Stimulated activated CD8-positive, alpha-beta memory T cell treated with anti-CD3 and anti-CD28 coated beads, Interleukin-7, amount 100 ng/mL, for 1 hour (primary cell): ENCODE measurements at places on chromosomes 16 and 17.
A peak's percentile ranks its signal among the peaks of the same experiment; 100 is the strongest.

GRCh38 chr17:80633994-80634566 is 89.4 kb downstream of the RPTOR start:
- DNase-seq, result no peak

- DNase-seq, result no peak
These were observed 86.9 kb downstream of the RBBP6 start for GRCh38 chr16:24626256-24626655.

DNA sequence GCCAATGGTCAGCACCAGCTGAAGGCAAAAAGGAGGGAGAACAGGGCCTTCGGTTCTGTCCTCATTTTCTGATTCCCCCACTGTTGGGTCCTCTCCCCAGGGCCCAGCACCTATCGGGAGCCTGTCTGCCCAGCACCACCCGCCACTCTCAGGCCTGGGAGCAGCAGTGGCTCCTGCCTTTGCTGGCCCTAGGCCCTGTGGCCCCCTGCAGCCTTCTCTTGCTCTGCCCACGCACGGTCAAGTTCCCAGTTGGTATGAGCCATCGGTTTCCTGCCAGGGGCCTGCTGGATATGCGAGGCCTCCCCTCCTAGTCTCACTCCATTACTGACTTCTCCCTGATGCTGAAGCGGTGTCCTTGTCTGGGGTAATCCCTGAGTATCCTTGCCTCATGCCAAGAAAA is 37.5 kb downstream of the HSBP1 start:
- DNase-seq, result no peak

DNA sequence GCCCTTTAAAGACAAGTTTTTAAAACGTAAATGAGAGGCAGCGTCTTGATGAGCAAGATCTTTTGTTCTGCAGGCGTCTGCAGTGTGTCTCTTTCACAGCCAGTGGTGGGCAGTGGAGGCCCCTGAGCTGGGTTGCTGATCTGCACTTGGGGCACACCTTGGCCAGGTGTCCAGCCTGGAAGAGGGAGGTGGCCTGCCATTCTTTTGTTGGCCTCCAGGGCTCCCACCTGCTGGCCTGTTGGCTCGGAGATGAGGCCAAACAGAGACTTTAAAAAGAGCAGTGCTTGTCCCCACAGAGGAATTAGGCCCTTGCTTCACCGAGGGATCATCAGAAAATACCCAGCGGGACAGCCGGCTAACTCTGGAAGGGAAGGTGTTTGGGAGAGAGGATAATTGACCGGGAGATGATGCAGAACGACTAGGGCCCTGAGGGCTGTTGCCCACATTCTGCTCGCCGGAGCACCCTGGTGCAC is 145.9 kb upstream of the PLCG2 start:
- DNase-seq, result peak; percentile 8

GRCh38 chr16:10787304-10787703 is 31.3 kb downstream of the TVP23A start:
- no peak for DNase-seq

- no peak for DNase-seq
These were observed at the start of gene MPRIP for GRCh38 chr17:17042384-17042736. Gene MPRIP (plus strand): TSS chr17:17042457. CDS start chr17:17042849, 392 bp downstream.

DNA sequence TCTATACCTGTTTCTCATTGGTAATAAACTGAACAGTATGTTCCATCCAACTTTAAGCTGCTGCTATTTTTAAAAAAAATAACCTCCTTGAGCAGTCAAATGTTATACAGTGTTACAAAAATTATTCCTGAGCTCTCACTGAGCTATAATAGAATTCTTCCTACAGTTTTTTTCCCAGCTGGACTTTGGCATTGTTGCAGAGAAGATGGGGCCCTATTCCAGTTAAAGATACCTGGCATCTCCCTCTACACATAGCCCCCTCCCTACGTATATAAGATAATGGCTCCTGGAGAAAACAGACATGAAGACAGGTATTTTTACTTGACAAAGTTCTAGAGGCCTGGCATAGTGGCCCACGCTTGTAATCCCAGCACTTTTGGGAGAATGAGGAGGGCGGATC is 1.6 kb upstream of the COX6A2 start:
- DNase-seq, result no peak

- no peak for DNase-seq
These were observed 87.1 kb downstream of the EMP2 start for GRCh38 chr16:10493276-10493675.

DNA sequence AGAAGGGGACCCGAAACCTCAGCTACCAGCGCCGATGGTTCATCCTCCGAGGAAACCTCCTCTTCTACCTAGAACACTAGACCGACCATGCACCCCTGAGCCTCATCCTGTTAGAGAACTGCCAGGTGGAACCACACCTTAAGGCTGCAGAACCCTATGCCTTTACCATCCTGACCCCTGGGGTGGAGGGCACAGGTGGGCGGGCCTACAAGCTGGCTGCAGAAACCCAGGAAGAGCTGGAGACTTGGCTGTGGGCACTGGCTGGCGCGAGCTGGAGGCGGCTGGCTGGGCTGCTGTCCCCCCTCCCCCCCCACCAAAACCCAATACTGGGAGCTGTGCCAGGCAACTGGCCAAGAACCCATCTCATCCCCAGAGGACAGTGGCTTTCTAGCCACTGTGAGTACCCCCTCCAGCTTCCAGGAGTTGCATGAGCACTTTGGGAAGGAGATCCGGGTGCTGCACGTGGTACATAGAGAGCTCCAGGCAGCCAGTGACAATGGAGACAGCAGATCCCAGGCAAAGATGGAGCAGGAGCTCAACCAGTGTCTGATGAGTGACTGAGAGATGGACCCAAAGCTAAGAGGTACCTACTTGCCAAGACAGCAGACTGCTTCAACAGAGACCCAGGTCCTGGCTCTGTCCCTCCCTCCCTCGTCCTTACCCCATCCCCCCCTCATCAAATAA is 1.4 kb upstream of the CD2BP2 start:
- no peak for DNase-seq

GRCh38 chr16:88066680-88067529 is 115.7 kb downstream of the BANP start:
- DNase-seq, result no peak

- no peak for DNase-seq
These were observed 131.5 kb upstream of the MON1B start for GRCh38 chr16:77059446-77059845.

- no peak for DNase-seq
These were observed 18.5 kb downstream of the ENPP7 start for GRCh38 chr17:79749156-79749815.

- DNase-seq, result no peak
These were observed 11.0 kb downstream of the CSF3 start for GRCh38 chr17:40025991-40026815.

- DNase-seq, result no peak
These were observed 6.2 kb downstream of the CCR7 start for GRCh38 chr17:40558890-40559563.

- DNase-seq, result no peak
These were observed 52.6 kb upstream of the CRISPLD2 start for GRCh38 chr16:84766978-84767773.

DNA sequence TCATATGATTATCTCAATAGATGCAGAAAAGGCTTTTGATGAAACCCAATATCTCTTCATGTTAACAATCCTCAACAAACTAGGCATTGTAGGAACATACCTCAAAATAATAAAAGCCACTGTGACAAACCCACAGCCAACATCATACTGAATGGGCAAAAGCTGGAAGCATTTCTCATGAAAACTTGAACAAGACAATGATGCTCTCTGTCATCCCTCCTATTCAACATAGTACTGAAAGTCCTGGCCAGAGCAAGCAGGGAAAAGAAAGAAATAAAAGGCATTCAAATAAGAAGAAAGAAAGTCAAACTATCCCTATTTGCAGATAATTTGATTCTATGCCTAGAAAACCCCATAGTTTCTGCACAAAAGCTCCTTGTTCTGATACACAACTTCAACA is 999.2 kb upstream of the GOT2 start:
- DNase-seq, result no peak

GRCh38 chr16:88994695-88995094 is 17.7 kb upstream of the CBFA2T3 start:
- no peak for DNase-seq

DNA sequence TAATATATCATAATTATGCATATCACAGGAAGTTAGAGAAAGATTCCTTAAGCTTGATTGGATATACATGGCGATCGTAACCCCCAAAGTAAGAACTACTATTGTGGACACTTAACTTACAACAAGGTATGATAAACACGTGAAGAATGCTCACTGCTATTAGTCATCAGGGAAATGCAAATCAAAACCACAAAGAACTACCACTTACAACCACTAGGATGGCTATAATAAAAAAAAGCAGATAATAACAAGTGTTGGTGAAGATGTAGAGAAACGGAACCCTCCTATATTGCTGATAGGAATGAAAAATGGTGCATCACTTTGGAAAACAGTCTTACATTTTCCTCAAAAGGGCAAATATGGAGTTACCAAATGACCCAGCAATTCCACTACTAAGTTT is 265.9 kb downstream of the SLC39A11 start:
- no peak for DNase-seq

DNA sequence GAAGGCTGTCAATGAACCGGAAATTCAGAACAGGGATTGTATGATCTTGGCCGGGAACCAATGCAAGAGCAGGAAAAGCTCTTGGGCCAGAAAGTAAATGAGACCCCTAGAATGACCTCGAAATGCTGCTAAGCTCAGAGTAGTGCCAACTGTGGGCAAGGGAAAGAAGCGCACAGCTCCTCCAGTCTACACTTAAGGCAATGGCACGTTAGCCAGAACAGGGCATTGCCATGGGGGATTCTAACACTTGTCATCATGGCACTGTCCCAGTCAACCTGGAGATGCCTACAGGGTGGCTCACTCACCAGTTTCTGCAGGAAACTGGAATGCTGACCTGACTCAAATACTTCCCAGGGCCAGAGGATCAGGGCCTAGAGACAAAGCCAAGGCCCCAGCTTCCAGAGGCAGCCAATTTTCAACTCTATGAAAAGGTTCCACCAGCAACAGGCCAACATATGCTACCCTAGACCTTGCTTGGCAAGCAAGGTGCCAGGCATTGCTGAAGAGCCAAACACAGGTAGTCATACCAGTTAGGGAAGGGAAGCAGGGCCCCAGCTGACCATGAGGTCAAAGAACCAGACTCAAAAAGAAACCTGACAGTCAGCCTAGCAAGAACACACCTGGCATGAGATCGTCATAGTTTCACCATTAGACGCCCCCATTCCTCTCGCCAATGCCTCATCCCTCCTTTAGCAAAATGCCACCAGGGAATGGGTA is 34.9 kb downstream of the ARHGAP17 start:
- DNase-seq, result no peak

GRCh38 chr16:76428858-76429257 is 151.7 kb downstream of the CNTNAP4 start:
- no peak for DNase-seq

DNA sequence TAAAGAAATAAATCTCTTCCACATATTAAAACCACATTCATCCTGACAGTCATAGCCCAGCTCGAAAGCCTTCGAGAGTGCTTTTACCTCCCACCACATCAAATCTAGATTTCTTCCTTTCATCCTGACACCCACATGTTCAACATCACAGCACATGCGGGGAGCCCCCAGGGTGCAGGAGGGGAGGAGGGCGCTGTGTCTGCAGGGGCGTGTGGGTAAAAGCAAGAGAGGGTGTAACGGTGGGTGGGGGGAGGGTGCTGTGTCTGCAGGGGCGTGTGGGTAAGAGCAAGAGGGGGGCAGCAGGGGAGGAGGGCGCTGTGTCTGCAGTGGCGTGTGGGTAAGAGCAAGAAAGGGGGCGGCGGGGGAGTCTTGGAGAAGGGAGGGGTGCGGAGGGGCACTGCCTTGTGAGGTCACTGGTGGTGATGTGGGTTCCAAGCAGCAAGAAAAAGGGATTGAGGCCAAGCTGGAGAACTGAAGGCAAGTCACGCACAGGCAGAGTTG is 34.7 kb downstream of the ADCY9 start:
- DNase-seq, result no peak

DNA sequence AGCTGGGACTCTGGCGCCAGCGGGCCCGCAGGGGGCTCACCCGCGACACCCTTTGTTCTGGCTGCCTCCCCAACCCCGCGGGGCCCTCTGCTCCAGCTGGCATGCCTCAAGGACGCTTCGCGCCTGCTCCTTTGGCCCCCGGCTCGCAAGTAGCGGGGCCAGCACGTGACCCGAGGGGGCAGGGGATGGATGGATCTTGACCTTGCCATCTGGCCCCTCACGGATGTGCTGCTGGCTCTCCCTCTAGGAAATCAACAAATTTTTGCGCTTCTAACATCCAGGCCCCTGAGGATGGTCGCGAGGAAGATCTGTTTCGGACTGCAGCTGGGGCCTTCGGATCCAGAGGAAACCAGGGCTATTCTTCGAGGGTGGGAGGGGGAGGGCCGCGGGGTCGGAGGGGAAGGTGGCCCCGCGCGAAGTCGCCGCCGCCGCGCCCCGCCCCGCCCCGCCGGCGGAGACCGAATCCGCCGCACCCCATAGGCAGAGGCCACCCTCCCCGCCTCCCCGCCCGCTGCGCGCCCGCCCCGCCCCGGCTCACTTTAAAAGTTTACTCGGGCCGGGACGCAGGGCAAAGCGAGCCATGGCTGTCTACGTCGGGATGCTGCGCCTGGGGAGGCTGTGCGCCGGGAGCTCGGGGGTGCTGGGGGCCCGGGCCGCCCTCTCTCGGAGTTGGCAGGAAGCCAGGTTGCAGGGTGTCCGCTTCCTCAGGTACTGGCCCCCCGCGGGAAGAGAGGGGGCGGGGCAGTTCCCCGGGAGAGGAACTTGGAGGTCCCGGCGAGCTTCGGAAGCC is at the start of gene ACSF2:
Gene ACSF2 (plus strand): TSS at position 537 of the 790 bp plus-strand sequence. CDS start 44 bp downstream, at position 581.
- peak; percentile 51 for DNase-seq

DNA sequence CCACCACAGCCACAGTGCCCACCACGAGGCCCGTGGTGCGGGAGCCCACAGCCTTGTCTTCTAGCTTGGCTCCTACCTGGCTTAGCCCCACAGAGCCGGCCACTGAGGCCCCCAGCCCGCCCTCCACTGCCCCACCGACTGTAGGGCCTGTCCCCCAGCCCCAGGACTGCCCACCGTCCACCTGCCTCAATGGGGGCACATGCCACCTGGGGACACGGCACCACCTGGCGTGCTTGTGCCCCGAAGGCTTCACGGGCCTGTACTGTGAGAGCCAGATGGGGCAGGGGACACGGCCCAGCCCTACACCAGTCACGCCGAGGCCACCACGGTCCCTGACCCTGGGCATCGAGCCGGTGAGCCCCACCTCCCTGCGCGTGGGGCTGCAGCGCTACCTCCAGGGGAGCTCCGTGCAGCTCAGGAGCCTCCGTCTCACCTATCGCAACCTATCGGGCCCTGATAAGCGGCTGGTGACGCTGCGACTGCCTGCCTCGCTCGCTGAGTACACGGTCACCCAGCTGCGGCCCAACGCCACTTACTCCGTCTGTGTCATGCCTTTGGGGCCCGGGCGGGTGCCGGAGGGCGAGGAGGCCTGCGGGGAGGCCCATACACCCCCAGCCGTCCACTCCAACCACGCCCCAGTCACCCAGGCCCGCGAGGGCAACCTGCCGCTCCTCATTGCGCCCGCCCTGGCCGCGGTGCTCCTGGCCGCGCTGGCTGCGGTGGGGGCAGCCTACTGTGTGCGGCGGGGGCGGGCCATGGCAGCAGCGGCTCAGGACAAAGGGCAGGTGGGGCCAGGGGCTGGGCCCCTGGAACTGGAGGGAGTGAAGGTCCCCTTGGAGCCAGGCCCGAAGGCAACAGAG is 10.5 kb downstream of the VASN start:
- no peak for DNase-seq
